ENCODE measurements at places on chromosomes 13 and 19. TPM values are rescaled to one million over a fixed set of nuclear protein-coding genes. Genes with fewer than 3 reads are reported as not detected.

ZNF568 gene
- total RNA-seq, result 6.3 TPM

SULT2A1 gene
- total RNA-seq, result not detected

NLRP12 gene
- total RNA-seq, result 0.57 TPM

RASIP1 gene
- 0.10 TPM for total RNA-seq

MBD3L3 gene
- total RNA-seq, result not detected

ZNF90 gene
- total RNA-seq, result 2.4 TPM

ZNF600 gene
- total RNA-seq, result 5.7 TPM

ACTMAP gene
- 6.7 TPM for total RNA-seq

SLC27A1 gene
- total RNA-seq, result 7.1 TPM

RHPN2 gene
- not detected for total RNA-seq

CD70 gene
- total RNA-seq, result 4.5 TPM

OR7A5 gene
- total RNA-seq, result not detected

IGSF23 gene
- total RNA-seq, result not detected

OR7D4 gene
- total RNA-seq, result not detected

ZC3H4 gene
- total RNA-seq, result 60.7 TPM

ZNF382 gene
- 7.0 TPM for total RNA-seq

CGB2 gene
- not detected for total RNA-seq

HS6ST3 gene
- not detected for total RNA-seq
